ENCODE measurements at places on chromosomes 13 and 19. TPM values are rescaled to one million over a fixed set of nuclear protein-coding genes. Genes with fewer than 3 reads are reported as not detected.

Gene ZNF486
- total RNA-seq = 9.5 TPM

Gene CBY2
- total RNA-seq = not detected

- DNase-seq = no peak
These were observed 1.4 kb upstream of the KHSRP start for GRCh38 chr19:6425732-6426620.

GRCh38 chr13:100382785-100383184 lies 205.8 kb downstream of the GGACT start:
- no peak for DNase-seq

Gene IGFLR1
- total RNA-seq = 3.1 TPM

DNA sequence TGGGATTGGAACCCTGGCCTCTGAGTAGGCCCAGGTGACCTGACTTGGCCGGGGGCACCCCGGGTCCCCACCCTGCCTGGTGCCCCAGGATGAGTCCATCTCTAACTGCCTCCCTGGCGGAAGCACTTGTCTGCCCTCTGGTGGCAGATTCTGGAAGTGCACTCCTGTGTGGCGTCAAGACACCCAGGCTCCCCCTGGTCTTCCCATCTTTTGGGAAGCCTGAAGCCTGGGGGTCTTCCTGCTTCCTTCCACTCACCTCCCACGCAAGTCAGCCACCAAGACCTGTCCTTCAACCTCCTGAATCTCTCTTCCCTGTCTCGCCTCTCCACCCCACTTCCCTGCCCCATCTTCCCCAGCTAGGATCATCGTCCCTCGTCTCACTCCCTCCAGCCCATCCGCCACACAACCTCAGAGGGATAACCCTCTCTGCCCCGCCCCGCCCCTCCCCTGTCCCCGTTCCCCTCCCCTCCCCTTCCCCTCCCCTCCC lies 7.4 kb downstream of the RABAC1 start:
- peak; percentile 83 for DNase-seq

GRCh38 chr13:74569251-74569650 lies 435.0 kb upstream of the KLF12 start:
- no peak for DNase-seq

- DNase-seq = no peak
These were observed 111.8 kb downstream of the ESD start for GRCh38 chr13:46685006-46685730.

Gene RDH8
- not detected for total RNA-seq

DNA sequence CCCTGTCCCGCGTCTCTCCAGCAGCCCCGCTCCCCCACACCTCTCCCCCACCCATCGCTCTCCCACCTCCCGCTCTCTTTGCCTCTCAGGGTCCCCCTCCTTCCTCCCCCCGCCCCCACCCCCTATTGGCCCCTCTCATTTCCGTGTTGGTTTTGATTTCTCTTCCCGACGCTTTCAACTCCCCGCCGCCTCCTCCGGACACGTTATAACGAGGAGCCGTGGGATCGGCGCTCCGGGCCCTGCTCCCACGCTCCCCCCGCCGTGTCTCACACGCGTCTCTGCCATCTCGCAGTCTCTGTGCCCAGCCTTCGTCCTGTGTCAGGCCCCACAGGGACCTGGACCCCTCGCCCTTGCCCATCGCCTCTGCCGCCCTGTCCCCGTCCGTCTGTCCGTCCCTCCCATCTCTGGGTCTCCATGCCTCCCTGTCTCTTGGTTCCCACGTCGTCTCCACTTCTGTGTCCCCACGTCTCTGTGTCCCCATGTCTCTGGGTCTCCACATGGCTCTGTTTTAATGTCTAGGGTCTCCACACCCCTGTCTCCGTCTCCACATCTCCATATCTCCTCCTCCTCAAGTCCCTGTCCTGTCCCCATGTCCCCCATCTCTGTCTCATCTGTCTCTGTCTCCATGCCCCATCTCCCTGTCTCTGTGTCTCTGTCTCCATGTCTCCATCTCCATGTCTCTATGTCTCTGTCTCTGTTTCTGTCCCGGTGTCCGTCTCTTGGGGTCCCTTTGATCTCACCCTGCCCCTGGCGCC lies 13.1 kb downstream of the ERFL start:
- no peak for DNase-seq

Gene ZNF738
- total RNA-seq = 27.1 TPM

GRCh38 chr19:16016226-16017137 lies 59.8 kb upstream of the TPM4 start:
- no peak for DNase-seq

Gene CTXN1
- total RNA-seq = 4.3 TPM

GRCh38 chr13:46086421-46086922 lies 18.4 kb downstream of the CPB2 start:
- DNase-seq = no peak

- no peak for DNase-seq
These were observed 142.8 kb downstream of the KLF12 start for GRCh38 chr13:73991384-73991783.

GRCh38 chr19:43743059-43743458 lies 11.7 kb downstream of the SMG9 start:
- no peak for DNase-seq

Gene SLC1A6
- 9.6 TPM for total RNA-seq

Gene PIAS4
- 26.3 TPM for total RNA-seq

Gene SIGLECL1
- total RNA-seq = not detected

Gene POLRMT
- 11.8 TPM for total RNA-seq

GRCh38 chr19:57813919-57814504 lies 701 bp downstream of the ZNF552 start:
- peak; percentile 5 for DNase-seq

- DNase-seq = no peak
These were observed 72.4 kb downstream of the KDM4B start for GRCh38 chr19:5041168-5041912.

Gene CNFN
- 1.2 TPM for total RNA-seq

DNA sequence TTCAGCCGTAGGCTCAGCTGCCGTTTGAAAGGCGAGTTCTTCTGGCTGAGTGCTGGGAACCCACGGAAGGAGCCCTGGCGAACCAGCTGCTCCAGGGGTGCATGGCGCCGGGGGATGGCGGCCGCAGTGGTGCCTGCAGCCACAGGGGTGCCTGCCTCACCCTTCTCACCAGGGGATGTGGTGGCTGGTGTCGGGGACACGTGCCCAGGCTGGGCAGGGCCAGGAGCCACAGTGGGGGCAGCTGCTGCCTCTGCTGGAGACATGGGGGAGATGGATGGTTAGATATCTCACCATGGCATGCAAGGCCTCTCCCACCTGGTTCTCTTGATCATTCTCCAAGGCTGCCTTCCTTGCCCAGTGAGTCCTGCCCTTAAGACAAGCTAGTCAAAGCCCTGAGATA lies 17.1 kb downstream of the NUMBL start:
- DNase-seq = no peak

GRCh38 chr13:22925881-22926747 lies 254.7 kb upstream of the SGCG start:
- no peak for DNase-seq

DNA sequence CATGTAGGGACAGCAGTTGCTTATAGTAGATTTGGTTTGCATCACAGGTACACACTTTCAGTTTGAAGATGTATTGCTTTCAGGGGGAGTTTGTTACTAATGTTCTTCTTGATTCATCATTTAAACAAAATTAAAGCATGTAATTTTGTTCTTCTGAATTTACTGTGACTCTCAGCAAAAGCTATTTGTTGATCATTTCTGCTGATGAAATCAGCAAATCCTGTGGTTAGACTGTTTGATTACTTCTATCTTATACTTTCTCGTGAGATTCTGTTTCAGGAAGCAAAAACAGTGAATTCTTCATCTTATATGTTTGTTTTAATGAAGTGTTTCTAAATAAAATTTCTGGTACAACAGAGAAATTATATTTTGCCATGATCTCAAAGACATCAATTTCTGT lies 497.6 kb downstream of the GPC6 start:
- DNase-seq = no peak

Gene PEG3
- total RNA-seq = 444 TPM

DNA sequence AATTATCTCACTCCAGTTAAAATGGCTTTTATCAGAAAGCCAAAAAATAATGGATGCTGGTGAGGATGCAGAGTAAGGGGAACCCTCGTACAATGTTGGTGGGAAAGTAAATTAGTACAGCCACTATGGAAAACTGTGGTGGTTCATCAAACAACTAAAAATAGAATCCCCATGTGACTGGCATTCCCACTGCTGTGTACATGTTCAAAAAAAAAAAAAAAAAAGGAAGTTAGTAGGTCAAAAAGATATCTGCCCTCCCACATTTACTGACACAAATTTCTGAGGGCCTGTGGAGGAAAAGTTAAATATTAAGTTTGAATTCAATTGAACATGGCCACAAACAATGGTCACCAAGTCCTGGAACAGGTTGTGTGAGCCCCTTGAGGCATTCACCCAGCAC lies 9.8 kb upstream of the ZSCAN5A start:
- DNase-seq = no peak

Data from spinal cord (tissue), 10 donors.